ENCODE measurements at places on chromosomes 6 and 20.

GRCh38 chr6:53752856-53753255 is 41.9 kb upstream of the LRRC1 start:
- DNase-seq = no peak
- no peaks in the 10 kb centered on the region for H3K36me3 ChIP-seq
- H3K4me3 ChIP-seq = no peak overlapping the region
- H3K27ac ChIP-seq = no peak overlapping the region
- no peaks in the 10 kb centered on the region for H3K27me3 ChIP-seq

- H3K36me3 ChIP-seq = no peaks in the 10 kb centered on the region
- DNase-seq = no peak
- H3K4me3 ChIP-seq = no peak overlapping the region
- no peak overlapping the region for H3K27ac ChIP-seq
- no peaks in the 10 kb centered on the region for H3K4me1 ChIP-seq
Observed at GRCh38 chr6:156597095-156597494, 180.1 kb upstream of the ARID1B start.

DNA sequence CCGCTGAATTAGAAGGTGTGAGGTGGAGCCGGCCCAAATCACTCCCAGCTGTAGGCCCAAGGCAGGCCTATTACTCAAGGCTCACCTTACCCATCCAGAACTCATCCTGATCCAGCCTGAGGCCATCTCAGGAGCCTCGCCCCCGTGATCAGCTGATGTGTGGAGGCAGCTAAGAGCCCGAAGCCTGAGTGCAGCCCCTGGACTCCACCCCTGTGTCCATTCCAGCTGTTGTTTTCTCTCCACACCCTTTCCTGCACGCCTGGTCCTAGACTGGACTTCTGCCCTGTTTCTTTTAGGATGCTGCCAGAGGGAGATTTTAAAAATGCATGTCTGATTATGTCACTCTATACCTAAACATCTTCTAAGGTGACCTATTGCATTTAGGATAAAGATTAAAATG is 124.7 kb upstream of the SUPT3H start:
- H3K27ac ChIP-seq = no peak overlapping the region
- no peak for DNase-seq
- H3K36me3 ChIP-seq = no peaks in the 10 kb centered on the region
- H3K4me3 ChIP-seq = no peak overlapping the region

DNA sequence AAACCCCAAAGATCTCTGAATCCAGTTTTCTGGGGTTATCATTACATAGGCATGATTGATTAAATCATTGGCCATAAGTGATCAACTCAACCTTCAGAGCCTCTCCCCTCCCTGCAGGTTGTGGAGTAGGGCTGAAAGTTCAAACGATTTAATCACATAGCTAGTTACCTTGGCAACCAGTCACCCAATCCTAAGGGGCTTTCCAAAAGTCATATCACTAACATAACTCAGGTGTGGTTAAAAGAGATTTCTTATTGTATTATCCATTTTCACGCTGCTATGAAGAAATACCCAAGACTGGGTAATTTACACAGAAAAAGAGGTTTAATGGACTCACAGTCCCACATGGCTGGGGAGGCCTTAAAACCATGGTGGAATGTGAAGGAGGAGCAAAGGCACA is 935.1 kb upstream of the SLC35B3 start:
- H3K27me3 ChIP-seq = no peaks in the 10 kb centered on the region
- no peaks in the 10 kb centered on the region for H3K4me1 ChIP-seq
- no peak overlapping the region for H3K27ac ChIP-seq
- H3K4me3 ChIP-seq = no peak overlapping the region
- no peaks in the 10 kb centered on the region for H3K36me3 ChIP-seq

- H3K27ac ChIP-seq = no peak overlapping the region
- no peaks in the 10 kb centered on the region for H3K36me3 ChIP-seq
- no peak for DNase-seq
- no peak overlapping the region for H3K4me3 ChIP-seq
Observed at GRCh38 chr6:139254196-139254595, 37.6 kb downstream of the TXLNB start.

DNA sequence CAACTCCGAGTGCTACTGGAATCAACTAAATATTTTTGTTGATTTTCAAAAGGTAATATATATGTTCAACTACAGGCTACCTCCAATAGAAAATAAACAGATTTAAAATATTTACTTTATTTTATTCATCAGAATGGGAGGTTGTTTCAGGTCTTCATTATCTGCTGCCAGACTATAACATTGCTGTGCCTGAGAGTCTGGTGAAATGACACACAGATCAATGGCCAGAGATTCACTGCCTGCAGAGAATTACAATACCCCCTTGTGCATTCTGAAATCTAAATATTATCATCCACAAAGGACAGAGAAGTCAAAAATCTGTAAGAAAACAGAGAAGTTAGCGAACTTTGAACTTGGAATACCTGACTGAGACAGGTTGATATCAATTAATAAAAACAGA is 667.8 kb upstream of the GJE1 start:
- no peak overlapping the region for H3K27ac ChIP-seq
- H3K4me3 ChIP-seq = no peak overlapping the region
- DNase-seq = no peak
- no peaks in the 10 kb centered on the region for H3K36me3 ChIP-seq
- H3K27me3 ChIP-seq = no peaks in the 10 kb centered on the region
- peaks cover 2% of the 10 kb centered on the region for H3K4me1 ChIP-seq

DNA sequence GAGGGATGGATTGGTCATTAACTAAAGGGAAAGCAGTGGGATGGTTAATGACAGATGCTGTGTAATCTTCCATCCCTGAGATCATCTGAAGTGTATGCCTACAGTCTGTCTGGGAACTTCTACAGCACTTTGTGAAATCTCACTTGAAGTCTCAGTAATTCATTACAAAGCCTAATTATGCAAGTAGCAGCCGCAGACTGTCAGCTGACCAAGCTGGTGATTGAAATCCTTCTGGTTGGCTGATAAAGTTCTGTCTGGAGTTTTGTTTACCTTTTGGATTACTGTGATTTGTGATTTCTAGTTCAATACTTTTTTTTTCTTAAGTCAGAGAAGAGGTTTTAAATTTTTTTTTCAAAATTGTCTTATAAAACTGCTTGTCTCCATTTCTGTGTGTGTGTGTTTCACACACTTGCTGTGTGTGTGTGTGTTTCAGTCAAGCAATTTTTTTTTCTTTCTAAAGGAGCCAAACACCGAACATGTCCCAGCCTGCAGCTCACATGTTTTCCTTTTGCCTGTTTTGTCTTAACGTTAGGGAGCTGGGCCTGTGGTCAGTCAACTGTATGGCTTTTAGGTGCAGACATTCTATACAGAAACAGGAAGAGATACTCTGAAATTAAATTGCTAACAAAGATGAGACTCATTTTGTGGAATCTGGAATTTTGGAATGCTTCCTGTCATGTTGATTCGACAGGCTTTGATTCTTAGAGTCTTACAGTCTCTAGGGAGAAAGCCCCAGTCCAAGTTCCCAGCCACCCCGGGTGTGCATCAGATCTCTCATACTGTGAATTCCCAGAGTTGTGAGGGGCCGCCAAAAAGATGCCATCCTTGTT is 28.5 kb upstream of the ADGRF4 start:
- H3K27ac ChIP-seq = no peak overlapping the region
- H3K4me3 ChIP-seq = no peak overlapping the region
- H3K27me3 ChIP-seq = no peaks in the 10 kb centered on the region
- no peak for DNase-seq

- no peaks in the 10 kb centered on the region for H3K27me3 ChIP-seq
- H3K36me3 ChIP-seq = no peaks in the 10 kb centered on the region
- H3K4me3 ChIP-seq = no peak overlapping the region
- no peak for DNase-seq
- H3K27ac ChIP-seq = no peak overlapping the region
Observed at GRCh38 chr6:128515550-128516513, 4.6 kb downstream of the PTPRK start.

- H3K4me1 ChIP-seq = no peaks in the 10 kb centered on the region
- no peaks in the 10 kb centered on the region for H3K27me3 ChIP-seq
- no peak for DNase-seq
- H3K4me3 ChIP-seq = no peak overlapping the region
- H3K27ac ChIP-seq = no peak overlapping the region
Observed at GRCh38 chr6:49548613-49549304, 1.7 kb upstream of the C6orf141 start.

DNA sequence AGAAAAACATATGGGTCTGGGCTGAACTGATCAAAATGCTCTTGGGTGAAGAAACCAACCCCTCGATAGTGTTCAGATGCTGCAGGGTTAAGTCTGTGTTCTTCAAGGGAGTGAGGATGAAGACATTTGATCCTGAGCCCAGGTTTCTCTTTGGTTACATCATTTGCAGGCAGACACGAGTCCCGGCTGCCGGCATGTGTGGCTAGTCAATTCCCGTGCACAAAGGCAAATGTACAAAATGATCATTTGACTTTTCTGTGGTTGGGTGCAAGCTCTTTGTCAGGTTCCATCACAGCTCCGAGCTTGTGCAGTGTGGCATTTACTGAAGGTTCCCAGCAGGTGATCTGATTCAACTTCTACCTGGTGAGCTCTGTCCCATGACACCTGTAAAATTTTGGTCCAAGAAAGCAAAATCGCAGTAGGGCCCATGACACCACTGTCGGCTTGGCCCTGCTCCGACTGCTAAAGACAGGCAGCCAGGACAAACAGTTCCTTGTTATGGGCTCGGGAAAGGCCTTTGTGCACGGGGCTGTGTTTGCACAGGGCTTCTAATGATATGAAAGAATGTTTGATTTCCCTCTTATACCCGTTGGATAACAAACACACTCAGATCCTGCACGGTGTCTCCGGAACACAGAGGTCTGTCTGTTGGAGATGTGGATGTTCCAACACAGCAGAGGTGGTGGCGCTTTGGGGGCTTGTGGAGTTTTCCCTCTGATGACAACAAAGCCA is 46.9 kb downstream of the GJA10 start:
- no peaks in the 10 kb centered on the region for H3K36me3 ChIP-seq
- H3K27me3 ChIP-seq = no peaks in the 10 kb centered on the region
- no peak for DNase-seq
- no peaks in the 10 kb centered on the region for H3K4me1 ChIP-seq

GRCh38 chr20:57609842-57610167 is 10.4 kb downstream of the ZBP1 start:
- no peaks in the 10 kb centered on the region for H3K4me1 ChIP-seq
- H3K27ac ChIP-seq = no peak overlapping the region
- no peaks in the 10 kb centered on the region for H3K27me3 ChIP-seq
- H3K36me3 ChIP-seq = no peaks in the 10 kb centered on the region
- no peak overlapping the region for H3K4me3 ChIP-seq

- no peaks in the 10 kb centered on the region for H3K27me3 ChIP-seq
- peaks cover 5% of the 10 kb centered on the region for H3K4me1 ChIP-seq
- DNase-seq = no peak
Observed at GRCh38 chr6:109717971-109718370, 26.9 kb downstream of the FIG4 start.

DNA sequence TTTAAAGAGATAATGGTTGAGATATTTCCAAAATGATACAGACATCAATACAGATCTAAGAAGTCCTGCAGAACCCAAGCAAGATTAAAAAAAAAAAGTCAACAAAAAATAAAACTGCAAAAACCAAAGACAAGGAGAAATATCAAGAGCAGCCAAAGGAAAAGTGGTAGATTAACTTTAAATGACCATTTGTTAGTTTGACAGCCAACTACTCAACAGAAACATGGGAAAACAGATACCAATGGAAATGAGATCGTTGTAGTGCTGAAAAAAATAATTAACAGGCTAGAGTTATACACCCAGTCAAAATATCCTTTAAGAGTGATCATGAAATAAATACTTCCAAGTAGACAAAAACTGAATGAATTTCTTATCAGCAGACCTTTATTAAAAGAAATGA is 10.5 kb upstream of the APMAP start:
- H3K4me1 ChIP-seq = no peaks in the 10 kb centered on the region
- peaks cover 5% of the 10 kb centered on the region for H3K36me3 ChIP-seq
- DNase-seq = no peak
- no peak overlapping the region for H3K27ac ChIP-seq
- H3K27me3 ChIP-seq = no peaks in the 10 kb centered on the region

DNA sequence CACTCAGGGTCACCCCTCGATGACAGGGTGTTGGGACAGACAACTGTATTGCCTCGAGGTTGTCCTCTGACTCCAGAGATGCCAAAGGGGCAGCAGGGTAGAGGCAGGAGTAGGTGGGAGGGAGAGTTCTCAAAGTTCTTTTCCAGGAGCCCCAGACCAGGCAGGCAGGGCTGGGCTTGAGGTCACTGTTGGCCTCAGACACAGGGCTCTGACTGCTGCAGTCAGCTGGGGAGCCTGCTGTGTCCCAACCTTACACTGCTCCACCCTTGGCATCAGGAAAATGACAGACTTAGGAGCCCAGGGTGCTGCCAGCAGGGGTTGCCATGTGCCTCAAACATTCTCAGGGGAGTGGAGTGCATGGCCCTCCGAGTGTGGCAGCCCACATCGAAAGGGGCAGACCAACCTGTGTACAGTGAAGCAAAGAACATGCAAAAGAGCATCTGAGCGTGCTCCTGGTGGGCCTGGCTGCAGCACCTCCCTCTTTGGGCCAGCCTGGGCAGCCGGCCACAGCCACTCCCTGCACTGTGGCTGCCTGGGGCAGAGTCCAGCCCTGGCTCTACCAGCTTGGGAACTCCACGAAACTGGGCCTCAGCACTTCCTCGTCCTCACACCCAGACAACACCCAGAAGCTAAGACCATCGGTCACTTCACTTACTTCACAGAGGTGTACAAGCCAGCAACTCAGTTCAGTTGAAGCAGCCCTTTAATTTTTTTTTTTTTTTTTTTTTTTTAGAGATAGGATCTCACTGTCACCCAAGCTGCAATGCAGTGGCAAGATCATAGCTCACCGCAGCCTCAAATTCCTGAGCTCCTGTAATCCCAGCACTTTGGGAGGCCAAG is 24.0 kb downstream of the C6orf132 start:
- H3K4me3 ChIP-seq = no peak overlapping the region
- no peak overlapping the region for H3K27ac ChIP-seq
- DNase-seq = peak; percentile 70

- no peak overlapping the region for H3K4me3 ChIP-seq
- no peak overlapping the region for H3K27ac ChIP-seq
- DNase-seq = no peak
- H3K27me3 ChIP-seq = no peaks in the 10 kb centered on the region
- no peaks in the 10 kb centered on the region for H3K4me1 ChIP-seq
Observed at GRCh38 chr6:45310118-45310788, 17.9 kb upstream of the RUNX2 start.

GRCh38 chr20:5973971-5974370 is 23.5 kb downstream of the MCM8 start:
- DNase-seq = no peak
- no peaks in the 10 kb centered on the region for H3K4me1 ChIP-seq
- H3K4me3 ChIP-seq = no peak overlapping the region

DNA sequence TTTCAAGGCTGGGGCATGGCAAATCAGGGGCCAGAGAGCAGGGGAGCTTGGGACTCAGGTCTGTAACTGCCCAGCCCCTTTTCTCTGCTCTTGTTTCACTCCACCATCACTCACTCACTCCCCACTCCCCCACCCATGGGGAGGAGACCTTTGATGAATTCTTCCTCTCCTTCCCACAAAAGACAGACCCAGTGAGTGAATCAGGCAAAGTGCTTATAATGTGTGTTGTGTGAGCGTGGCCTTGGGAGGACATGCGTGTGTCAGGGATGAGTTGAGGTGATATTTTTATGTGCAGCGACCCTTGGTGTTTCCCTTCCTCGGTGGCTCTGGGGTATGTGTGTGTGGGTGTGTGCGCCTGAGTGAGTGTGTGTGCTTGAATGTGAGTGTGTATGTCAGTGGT is 1.0 kb upstream of the CUL9 start:
- H3K27me3 ChIP-seq = no peaks in the 10 kb centered on the region
- H3K4me3 ChIP-seq = no peak overlapping the region
- no peak for DNase-seq
- no peak overlapping the region for H3K27ac ChIP-seq

All from aorta (tissue), 5 donors.